Substantia nigra (tissue), 51 donors: ENCODE measurements at places on chromosomes 5 and 9.

- DNase-seq: no peak
Measured at GRCh38 chr5:151667083-151667482, 19.6 kb downstream of the SPARC start.

DNA sequence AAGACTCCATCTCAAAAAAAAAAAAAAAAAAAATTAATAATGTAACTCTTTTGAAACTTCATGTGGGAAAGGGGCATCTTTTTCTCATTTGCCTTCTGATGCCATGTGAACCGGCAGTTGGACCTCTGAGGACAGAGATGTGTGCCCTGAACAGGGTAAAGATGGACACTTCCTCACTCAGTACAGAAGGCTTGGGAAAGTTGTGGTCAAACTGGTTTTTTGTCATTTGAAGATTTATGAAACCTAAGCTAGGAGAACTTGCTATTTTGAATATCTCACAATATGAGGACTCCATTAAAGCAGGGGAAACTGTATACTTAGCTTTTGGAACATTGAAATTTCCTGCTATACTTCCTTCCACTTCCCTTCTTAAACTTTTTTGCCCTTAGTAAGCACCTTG, 147.5 kb upstream of the ALDH1B1 start:
- DNase-seq: no peak

- DNase-seq: no peak
Measured at GRCh38 chr5:6773342-6774035, 60.3 kb downstream of the TENT4A start.

DNA sequence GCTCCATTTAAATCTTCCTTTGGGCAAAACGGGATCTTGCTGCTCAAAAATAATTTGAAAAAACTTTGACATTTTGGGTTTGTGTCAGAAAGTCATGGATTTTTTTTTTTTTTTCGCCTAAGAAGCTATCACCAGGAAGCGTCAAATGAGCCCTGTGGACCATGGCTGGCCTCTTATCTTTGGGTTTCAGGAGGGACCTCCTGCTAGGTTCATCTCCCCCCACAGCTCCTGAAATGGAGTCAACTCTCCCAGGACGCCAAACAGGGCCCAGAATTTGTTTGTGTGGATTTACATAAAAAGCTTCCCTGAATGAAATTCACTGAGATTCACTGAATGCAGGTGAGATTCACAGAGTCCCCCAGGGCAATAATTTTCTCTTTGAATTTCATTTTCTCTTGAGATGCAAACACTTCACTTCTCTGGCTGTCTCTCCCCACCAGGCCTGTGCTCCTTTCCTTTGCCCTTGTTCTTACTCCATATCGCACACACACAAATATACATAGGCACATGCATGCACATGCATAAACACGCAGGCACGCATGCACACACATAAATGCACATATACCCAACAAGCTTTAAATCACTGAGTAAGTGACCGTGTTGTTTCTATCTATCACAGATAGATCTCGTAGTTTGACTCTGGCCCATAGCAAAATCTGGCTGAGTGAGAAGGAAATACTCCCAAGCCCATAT, 55.3 kb upstream of the GALNT10 start:
- DNase-seq: no peak

GRCh38 chr9:2231829-2232228, 216.7 kb downstream of the SMARCA2 start:
- DNase-seq: no peak

DNA sequence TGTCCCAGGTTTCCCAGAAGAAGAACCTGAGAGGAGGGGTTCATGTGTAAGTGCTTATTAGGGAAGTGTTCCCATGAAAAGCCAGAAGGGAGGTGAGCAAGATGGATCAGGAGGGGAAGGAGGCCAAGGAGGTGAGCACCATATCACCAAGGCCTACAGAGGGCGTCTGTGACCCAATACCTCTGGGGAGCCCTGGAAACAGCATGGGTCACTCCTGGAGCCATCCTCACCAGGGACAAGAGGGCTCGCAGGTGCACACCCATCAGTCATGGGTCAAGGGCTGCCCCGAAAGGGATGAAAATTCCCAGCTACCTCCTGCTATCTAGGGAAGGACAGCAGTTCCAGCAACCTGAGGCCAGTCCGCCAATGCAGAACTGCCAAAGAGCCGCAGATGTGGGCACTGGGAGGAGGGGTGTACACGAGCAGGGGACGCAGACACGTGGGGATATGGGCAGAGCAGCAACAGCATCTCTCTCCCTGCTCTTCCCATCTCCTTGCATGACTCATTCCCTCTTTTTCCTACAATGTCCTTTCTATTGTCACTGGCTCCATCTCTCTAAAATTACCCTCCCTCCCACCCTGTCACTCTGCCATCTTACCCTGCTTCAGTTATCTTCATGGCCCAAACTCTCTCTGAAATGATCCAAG, 167.6 kb upstream of the FSTL4 start:
- no peak for DNase-seq

- DNase-seq: peak; percentile 46
Measured at GRCh38 chr9:96169484-96169883, 132.5 kb downstream of the HSD17B3 start.

DNA sequence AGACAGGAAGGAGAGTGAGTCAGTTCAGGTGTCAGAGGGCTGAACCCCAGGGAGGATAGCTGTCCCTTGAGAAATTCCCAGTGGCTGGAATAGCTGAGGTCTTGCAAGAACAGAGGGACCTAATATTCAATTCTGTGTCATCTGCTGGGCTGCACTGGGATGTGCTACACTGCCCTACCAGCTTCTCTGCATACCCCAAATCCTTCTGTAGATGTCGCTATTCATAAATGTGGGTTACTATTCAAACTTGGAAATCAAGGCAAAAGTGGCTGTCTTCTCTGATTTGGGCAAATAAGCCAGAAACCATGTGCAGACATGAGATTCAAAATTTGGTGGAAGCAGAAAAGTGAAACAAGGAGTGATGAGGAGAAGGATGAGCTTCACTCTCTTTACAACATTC, 16.3 kb downstream of the TNFSF8 start:
- no peak for DNase-seq

GRCh38 chr5:98839469-98840383, 66.3 kb downstream of the RGMB start:
- DNase-seq: no peak

GRCh38 chr5:134046801-134047686, 42.3 kb upstream of the VDAC1 start:
- DNase-seq: no peak

DNA sequence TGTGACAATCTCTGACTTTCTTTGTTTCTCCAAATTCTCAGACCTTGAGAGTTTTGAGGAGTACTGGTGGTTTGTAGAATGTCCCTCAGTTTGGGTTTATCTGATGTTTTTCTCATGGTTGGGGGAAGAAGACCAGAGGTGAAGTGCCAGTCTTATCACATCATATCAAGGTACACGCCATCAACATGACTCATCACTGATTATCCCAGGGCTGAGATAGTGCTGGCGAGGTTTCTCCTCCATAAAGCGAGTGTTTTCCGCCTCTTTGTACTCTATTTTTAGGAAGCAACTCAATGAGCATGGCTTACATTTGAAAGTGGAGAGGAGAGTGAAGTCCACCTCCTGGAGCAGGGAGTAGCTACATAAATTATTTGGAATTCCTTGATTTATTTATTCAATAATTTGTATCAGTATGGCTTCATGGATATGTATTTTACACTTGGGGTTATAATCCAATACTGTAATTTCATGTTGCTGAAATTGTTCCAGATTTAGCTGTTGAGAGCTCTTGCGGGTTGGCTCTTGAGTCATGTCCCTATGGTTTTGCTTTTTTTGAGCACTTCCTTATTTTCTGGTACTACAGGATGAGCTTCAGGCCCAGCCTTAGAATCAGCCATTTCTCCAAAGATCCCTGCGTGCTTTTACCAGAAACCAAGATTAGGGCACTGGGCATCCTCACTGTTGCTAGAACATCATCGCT, 23.9 kb downstream of the DCANP1 start:
- no peak for DNase-seq

DNA sequence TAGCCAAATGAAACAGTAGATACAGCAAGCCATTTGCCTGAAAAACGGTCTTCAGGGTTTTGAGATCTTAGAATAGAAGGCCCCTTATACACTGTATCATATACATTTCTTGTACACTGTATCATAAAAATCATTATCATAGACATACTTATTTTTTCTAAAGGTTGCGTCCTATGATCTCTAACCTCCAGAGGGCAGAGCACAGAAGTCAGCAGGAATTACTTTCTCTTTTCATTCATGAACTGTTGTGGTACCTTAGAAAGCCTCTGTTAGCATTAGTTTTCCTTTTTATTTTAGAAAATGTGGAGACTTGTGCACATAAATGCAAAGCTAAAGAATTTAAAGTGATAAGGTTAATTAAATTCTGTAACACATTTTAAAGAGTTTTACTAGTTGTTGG, 115.4 kb downstream of the OXCT1 start:
- DNase-seq: no peak

DNA sequence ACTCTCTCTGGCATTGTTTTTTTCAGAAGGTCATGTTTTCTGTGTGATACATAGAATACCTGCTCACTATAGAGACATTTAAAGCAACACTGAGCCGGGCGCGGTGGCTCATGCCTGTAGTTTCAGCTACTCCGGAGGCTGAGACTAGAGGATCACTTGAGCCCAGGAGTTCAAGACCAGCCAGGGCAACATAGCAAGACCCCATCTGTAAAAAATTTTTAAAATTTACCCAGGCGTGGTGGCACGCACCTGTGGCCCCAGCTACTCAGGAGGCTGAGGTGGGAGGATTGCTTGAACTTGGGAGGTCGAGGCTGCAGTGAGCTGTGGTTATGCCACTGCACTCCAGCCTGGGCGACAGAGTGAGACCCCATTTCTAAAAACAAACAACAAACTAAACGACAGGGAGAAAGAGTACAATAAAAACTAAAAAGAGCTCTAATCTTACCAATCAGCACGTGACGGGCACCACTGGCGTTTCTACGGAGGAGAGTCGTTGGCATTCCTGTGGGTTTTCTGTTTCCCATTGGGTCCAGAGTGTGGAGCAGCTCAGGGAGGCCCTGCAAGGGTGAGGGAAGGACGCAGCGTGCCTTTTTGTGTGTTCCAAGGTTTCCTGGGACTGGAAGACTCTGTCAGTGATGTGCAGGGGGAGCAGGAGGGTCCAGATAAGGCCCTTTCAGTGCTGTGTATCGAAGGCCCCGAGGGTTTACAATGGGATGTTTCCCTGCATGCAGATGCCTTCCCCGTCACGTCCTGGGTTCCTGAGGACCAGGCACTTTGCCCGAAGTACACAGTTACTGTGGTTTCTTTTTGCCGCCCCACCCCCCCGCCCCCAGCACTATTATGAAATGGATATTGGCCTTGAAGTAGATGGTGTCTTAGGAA, 7.2 kb upstream of the RNU6ATAC start:
- DNase-seq: no peak

GRCh38 chr5:93621327-93621798, 38.3 kb downstream of the NR2F1 start:
- peak; percentile 90 for DNase-seq

DNA sequence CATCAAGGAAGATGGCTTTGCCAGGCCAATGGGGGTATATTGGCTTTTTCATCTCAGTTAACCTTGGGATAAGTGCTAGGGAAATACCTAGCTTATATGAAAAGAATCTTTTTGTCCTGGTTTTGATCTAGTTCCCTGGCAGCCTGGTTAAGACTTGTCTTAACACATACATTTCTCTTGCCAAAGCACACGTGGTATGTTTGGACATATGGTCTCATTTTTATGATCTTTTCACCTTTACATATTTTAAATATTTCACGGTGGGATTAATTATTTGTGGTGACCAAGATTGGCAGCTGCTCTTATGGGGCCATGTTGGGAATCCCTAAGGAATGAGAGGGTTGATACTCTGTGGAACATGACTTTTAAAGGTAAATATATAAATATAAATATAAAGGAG, 312.5 kb downstream of the NPR3 start:
- DNase-seq: no peak

- DNase-seq: no peak
Measured at GRCh38 chr9:31140316-31140715, 1244.1 kb upstream of the ACO1 start.

GRCh38 chr5:55316837-55317236, 9.0 kb downstream of the MTREX start:
- DNase-seq: no peak

DNA sequence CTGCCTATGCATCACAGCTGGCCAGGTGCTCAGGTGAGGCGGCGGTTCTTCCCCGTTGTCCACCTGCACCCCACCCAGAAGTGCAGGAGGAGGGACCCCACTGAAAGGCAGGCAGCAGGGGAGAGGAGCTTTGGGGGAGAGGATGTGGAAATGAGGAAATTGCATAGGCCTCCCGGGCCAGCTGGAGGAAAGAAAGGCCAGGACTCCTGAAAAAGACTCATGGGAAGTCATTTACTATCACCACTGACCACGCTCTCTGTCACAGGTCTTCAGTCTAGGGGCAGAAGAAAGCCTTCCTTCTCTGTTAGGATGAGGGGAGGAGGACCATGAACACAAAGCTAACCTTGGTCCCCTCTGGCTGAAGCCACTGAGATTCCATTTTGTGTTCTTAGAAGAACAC, 28.1 kb downstream of the KCNMB1 start:
- DNase-seq: no peak

- DNase-seq: no peak
Measured at GRCh38 chr5:165457859-165458481, 1952.6 kb downstream of the MAT2B start.

DNA sequence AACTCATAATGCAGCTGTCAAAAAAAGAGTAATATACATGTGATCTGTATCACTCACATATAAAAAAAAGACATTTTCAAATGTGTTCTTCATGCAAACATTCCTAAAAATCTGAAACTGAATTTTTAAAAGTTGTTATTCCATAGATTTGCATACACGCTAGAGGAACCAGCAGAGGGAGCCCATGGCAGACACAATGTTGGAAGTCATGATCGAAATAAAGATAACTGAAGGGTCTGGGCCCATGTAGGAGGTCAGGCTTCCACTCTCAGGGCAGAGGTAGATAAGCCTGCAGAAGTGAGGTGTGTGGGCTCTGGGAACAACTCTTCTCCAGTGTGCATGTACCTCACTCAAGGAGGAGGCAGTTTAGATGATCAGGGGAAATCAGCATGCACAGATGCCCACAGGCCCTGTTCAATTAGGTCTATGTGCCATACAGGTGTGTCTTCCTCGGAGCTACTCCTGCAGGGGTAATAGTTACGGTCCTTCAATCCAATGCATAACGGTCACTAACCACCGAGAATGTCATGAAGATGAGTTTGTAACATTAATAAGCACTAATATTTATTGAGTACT, 208.6 kb downstream of the EPB41L4A start:
- DNase-seq: no peak

- DNase-seq: no peak
Measured at GRCh38 chr5:13930541-13931171, 13.8 kb downstream of the DNAH5 start.
